ENCODE measurements at places on chromosomes 2 and 18.

GRCh38 chr18:32025744-32026143 lies 7.1 kb downstream of the RNF125 start:
- no peak for DNase-seq

GRCh38 chr2:104982111-104982510 lies 55.8 kb upstream of the MRPS9 start:
- DNase-seq, result no peak

GRCh38 chr2:64613276-64613675 lies 40.4 kb downstream of the SERTAD2 start:
- DNase-seq, result no peak

DNA sequence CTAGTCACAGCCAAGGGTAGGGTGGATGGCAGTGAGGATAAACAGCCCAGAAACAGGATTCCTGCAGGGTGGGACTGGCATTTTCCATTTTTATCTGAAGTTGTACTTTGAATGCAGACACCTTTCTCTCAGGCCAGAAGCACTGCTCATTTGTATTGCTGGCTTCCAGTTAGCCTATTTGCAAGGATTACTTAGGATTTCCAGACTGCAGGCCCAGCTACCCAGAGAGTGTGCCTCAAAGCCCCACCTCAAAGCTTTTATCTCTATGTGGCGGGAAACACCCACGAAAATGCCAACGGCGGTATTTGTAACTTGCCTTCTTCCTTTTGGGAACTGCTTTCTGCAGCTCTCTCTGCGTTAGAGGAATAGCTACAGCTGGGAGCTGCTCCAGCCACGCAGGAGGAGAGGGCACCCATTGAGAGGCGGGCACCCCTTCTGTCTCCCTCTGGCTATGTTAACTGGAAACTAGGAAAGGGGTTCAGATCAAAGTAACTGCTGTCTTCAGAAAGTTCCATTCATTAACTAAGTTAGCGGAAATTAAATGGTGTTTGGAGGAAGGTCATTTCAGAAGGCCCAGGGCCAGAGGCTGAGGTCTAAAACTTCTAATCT lies 144.9 kb downstream of the TGIF1 start:
- DNase-seq, result peak; percentile 53

GRCh38 chr18:56036741-56037140 lies 448.7 kb upstream of the TCF4 start:
- no peak for DNase-seq

- DNase-seq, result peak; percentile 63
Observed at GRCh38 chr2:109555346-109555900, 58.3 kb downstream of the SEPTIN10 start.

DNA sequence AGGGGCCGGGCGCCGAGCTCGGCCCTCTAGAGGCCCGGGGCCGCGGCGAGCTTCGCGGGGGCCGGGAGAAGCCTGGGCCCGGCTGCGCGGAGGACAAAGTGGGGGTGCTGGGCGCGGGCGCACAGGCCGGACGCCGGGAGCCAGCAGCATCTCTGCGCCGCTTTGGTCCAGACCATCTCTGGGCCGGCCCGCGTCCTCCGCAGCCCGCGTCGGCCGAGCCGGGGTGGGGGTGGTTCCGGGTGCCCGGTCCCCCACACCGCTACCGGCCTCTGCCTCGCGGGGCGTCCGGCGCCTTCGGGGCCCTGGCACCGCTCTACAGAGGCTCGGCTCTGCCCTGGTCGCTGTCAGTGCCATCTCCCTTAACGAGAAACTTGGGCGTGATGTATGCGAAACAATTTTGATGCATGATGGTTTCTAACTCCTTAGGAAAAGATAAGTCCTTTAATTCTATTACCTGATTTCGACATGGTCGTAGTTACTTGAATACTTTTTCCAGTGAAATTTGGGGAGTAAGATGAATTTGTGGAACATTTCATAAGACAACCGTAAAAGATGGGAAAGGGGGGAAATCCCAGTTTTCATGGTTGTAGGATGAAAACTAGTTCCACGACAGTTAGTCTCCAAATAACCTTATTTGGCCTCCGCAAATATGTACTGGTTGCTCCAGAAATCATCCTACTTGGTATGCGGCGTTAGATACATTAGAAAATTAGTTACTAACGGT lies 562 bp downstream of the TWSG1 start:
- DNase-seq, result peak; percentile 21

GRCh38 chr2:9377461-9378097 lies 45.7 kb downstream of the ITGB1BP1 start:
- DNase-seq, result no peak

DNA sequence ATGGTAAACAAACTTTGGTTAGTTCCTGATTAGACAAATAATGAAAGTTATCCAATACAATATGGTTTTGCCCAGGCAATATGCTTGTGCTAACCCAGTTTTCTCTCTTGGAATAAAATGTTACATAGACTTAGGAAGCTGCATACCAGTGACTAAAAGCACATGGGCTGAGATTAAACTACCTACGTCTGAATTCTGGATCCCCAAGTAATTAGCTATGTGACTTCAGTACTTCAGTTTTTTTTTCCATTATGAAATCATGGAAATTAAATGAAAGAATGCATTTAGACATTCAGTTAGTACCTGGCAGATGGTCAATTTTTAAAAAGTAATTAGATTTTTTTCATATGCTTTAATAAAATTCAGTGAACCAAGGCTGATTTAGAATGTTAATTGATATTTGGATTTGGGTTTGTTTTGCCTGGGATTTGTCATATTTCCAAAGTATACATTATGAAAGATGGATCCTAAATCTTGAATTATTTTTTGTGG lies 213.9 kb downstream of the PTH2R start:
- no peak for DNase-seq

DNA sequence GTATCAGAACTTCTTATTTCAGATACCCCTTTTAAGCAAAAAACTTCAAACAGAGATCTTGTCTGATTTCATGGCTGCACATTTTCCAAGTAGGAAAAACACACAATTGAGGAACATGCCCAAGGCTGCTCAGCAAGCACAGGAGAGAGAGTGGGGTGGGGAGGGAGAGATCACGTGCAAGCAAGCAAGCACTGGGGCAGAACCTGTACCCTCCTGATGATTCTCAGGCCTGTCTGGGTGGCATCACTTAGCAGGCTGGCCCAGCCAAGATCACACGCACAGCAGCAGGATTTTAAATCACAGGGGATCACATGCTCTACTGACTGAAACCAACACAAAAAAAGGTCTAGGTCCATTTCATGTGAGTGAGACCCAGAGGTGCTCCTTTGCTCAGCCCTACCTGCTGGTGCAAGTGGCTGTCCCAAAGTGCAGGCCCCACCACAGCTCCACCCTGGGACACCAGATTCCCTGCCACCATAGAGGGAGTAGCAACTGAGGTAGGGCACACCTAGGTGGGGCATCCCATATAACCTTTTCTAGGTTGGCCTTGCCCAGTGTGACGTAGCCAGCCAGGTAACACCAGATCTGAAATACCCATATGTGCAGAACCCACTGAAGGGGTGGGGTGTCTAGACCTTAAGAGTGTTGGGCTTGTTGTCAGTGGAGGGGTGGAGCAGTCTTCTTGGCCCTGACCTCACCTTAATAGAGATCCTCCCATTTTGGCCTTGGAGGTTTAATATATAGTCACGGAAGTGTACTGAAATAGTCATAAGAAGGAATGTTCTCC lies 1.8 kb upstream of the LYPD6B start:
- DNase-seq, result no peak

GRCh38 chr2:43509886-43510285 lies 86.0 kb downstream of the THADA start:
- DNase-seq, result no peak

GRCh38 chr2:168365094-168365621 lies 90.9 kb upstream of the CERS6 start:
- DNase-seq, result no peak

GRCh38 chr2:100548771-100549170 lies 14.0 kb upstream of the PDCL3 start:
- DNase-seq, result no peak

GRCh38 chr2:98532756-98533155 lies 75.6 kb downstream of the COA5 start:
- DNase-seq, result no peak

GRCh38 chr18:7812431-7813063 lies 245.4 kb downstream of the PTPRM start:
- DNase-seq, result peak; percentile 87

DNA sequence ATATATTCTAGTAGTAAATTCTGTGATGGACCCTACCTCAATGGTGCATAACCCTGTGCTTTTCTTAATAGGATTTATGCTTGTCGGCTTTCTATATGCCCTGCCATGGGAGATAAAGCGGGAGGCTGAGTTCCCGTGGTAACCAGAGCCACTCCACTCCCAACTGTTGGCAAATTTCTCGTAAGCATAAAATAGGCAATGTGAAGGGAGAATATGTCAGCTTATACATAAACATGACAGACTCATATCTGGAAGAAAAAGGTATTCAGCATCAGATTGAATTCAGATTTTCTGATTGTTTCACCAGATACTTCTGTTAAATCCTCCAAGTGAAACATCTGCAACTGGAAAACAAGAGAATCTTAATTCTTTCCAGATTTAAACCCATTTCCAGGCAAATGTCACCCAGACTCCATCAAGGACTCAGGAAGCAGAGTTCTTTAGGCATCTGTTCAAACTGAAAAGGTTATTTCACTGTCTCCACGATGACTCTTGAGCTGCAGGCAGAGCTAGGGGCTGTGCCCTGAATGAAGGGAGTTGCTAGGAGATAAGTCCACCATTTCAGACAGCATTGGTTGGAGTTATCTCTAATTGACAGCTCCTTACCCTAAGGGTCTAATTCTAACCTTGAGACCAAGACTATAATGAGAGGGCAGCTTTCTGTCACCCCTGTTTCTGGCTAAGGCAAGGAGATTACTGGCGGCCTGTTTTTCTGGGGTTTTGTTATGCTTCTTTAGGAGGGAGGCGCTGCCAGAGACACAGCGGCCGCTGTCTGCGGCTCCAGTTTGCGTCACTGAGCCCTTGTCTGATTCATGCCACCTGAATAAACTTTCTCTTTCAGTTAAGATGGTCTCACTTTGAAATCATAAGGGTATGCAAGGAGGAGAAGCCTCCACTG lies 381.3 kb downstream of the SOX11 start:
- DNase-seq, result no peak

- no peak for DNase-seq
Observed at GRCh38 chr2:28430788-28431418, 38.2 kb downstream of the FOSL2 start.

DNA sequence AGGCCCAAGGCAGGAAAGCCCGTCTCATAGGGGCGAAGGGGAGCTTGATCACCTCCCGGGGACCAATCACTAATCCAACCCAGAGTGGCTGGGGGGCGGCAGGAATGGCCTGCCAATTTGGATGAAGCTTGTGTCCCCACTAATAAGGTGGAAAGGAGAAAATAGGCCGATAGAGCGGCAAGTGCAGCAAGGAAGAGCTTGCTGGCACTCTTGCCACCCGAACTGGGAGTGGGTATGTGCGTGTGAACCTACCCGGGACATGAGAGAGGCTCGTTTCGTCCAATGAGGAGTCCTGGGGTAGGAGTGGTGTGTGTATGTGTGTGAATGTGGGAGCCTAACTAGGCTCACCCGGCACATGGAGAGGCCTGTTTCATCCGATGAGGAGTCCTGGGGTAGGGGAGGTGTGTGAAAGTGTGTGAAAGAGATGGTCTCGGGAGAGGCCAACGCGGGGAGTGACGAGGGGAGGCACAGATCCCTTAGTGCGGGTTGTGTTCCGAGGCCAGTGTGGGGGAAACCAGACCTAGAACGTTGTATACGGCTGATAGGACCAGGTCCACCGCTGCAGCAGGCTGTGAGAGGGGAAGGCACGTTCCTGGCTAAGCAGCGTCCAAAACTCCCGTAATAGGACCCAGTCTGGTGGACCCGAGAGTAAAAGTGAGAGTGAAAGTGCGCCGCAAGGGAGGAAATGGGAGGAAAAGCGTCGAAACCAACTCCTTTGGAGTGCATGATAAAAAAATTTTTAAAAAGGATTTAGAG lies 47.1 kb upstream of the SELENOI start:
- DNase-seq, result peak; percentile 70

- DNase-seq, result no peak
Observed at GRCh38 chr2:129798301-129798581, 181.2 kb upstream of the RAB6C start.

DNA sequence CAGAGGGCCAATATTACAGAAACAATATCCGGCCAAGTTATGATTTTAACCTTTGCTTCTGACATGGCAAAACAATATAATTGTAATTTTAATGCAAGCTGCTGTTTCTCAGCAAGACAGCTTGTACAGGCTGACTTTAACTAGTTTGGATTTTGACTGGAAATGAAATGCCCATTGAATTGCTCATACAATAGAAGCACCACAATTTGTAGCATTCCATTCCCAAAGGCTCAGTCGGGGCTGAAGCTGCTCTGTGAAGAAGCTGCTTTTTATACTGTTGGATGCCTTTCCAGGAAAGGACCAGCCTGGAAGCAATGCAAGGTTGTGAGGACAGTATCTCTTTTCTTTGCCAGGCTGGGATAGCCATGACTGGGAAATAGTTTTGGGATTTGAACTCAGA lies 677.0 kb upstream of the FANCL start:
- DNase-seq, result peak; percentile 75

- DNase-seq, result no peak
Observed at GRCh38 chr2:218128781-218129457, 3.1 kb downstream of the CXCR2 start.

GRCh38 chr2:128577141-128577930 lies 258.7 kb upstream of the HS6ST1 start:
- no peak for DNase-seq
